ENCODE measurements at places on chromosomes 4 and X.

- DNase-seq: no peak
Measured at GRCh38 chr4:187550256-187550950, 445.2 kb upstream of the ZFP42 start.

GRCh38 chr4:118340109-118340508, 12.7 kb downstream of the PRSS12 start:
- no peak for DNase-seq

DNA sequence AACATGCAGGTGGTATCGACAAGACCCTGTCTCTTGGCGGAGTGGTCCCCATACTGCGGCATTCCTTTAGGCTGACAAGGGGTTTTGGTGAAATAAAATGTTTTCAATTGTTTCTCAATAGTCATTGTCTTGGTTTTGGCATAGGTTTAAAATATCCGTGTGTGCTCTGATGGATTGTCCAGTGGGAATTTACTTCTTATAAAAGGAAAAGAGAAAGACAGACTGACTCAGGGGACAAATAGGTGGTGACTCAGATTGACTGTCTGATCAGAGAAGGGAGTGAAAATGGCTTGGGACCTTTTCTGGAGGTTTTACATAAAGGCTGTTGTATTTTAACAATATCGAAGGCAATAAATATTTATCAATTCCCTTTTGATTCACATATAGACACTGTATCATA, 129.8 kb downstream of the SORBS2 start:
- DNase-seq: no peak

GRCh38 chrX:44958480-44958879, 85.5 kb downstream of the KDM6A start:
- DNase-seq: no peak

DNA sequence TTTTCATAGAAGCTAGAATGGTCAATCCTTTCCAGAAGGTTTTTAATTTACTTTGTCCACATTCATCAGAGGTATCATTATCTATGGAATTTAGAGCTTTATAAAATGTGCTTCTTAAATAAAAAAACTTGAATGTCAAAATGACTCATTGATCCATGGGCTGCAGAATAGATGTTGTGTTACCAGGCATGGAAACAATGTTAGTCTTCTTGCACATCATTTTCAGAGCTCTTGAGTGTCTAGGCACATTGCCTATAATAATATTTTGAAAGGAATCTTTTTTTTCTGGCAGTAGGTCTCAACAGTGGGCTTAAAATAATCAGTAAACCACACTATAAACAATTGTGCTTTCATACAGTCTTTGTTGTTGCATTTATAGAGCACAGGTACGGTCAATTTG, 200.3 kb downstream of the FAT4 start:
- no peak for DNase-seq

DNA sequence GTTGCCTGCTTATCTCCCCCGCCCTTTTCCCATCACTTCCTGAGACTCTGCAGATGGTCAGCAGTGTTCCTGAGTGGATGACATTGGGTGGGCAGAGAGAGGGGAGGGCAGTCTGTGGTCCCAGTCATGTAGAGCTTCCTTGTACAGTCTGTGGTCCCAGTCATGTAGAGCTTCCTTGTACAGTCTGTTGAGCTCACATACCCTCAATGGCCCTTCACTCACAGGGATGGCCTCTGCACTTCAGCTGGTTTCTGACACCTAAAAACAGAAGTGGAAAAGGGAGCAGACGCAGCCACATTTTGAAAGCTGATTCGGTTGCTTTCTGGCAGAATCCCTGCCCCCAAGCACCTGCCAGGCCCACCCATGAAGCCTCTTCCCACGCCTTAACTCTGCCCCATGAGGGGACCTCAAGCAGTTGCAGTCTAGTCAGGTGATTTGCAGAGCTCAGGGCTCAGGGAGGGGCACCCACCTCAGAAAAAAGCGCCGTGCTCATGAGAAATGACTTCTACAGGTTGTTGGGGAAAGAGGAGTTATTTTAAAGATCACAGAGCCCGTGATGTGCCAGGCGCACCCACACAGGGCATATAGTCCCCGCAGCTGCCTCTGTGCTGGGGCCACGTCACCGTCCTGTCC, 3.6 kb upstream of the TMEM271 start:
- no peak for DNase-seq

DNA sequence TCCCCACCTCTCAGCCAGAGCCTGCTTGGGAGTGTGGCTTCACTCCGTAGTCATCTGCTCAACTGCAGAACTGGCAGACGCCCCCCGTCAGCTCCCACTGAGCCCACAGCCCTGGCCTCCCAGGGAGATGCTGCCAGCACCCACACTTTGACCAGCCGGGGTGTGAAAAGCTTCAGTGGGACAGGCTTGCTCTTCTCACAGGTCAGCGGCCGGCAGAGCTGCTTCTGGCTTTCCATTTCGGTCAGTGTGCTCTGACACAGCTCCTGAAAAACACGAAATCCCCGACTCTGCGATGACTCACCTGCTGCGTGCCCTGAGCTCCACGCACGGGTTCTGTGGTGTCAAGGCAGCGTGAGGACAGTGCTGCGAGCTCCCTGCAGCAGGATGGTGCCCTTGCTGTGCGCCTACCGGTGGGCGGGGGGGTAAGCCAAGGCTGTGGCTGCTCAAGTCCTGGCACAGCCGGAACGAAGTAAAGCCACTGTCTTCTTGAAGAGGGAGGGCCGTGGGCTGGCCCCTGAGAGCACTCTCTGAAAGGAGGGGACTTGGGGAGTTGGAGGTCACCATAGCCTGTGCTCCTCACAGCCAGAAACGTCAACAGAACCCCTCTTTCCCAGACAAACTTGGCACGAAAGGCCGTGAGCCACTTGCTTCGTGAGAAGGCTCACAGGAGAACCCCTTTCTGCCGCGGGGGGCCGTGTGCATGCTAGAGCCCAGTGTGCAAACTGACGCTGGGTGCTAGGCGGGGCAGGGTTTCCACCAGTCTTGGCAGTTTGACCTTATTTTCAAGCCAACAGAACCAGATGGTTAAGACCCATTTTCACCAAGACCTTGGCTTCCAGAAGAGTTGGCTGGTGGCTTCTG, 23.6 kb downstream of the NOP14 start:
- no peak for DNase-seq

DNA sequence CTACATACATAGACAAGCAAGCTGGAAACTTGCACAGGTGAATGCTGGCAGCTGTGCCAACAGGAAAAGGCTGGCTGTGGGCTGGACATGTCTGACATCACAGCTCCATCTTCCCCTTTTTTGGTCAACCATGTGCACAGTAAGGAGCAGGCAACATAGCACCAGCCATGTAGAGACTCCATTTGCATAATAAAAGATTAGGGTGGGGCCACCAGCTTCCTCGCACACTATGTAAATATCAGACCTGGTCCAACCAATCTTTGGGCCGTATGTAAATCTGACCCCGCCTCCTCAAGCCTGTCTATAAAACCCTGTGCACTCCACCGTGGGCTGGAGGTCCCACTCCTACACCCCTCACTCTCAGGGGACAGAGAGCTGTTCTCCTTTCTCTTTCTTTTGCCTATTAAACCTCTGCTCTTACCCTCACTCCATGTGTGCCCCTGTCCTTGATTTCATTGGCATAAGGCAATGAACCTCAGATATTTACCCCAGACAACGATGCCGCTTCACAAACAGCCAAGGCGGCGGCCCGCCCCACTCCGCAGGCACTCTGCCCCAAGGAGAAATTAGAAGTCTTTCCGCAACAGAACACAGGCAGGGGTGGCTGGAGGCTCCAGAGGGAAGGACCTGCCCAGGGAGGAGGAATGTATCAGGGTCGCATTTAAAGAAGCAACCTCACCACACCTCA, 862.2 kb downstream of the TRIML1 start:
- DNase-seq: no peak

- DNase-seq: no peak
Measured at GRCh38 chr4:92847026-92847425, 543.3 kb downstream of the GRID2 start.

Measured in SJSA1 (cell line).